ENCODE measurements at places on chromosomes 3 and 15.

GRCh38 chr15:81418891-81419290 lies 44.9 kb upstream of the TMC3 start:
- no peak for DNase-seq

- no peak for DNase-seq
Observed at GRCh38 chr15:77093436-77093835, 22.5 kb upstream of the TSPAN3 start.

DNA sequence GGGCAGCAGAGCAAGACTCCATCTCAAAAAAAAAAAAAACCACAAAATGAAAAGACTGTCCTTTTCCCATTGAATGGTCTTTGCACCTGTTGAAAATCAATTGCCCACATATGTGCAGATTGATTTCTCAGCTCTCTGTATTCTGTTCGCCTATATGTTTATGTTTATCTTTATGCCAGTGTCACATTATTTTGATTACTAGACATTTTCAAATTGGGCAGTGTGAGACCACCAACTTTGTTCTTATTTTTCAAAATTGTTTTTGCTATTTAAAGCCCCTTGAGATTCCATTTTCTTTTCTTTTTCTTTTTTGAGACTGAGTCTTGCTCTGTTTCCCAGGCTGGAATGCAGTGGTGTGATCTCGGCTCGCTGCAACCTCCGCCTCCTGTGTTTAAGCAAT lies 18.5 kb downstream of the MGA start:
- no peak for DNase-seq

GRCh38 chr3:178658694-178659325 lies 122.6 kb downstream of the KCNMB2 start:
- no peak for DNase-seq

- no peak for DNase-seq
Observed at GRCh38 chr3:14744556-14744955, 69.6 kb downstream of the C3orf20 start.

DNA sequence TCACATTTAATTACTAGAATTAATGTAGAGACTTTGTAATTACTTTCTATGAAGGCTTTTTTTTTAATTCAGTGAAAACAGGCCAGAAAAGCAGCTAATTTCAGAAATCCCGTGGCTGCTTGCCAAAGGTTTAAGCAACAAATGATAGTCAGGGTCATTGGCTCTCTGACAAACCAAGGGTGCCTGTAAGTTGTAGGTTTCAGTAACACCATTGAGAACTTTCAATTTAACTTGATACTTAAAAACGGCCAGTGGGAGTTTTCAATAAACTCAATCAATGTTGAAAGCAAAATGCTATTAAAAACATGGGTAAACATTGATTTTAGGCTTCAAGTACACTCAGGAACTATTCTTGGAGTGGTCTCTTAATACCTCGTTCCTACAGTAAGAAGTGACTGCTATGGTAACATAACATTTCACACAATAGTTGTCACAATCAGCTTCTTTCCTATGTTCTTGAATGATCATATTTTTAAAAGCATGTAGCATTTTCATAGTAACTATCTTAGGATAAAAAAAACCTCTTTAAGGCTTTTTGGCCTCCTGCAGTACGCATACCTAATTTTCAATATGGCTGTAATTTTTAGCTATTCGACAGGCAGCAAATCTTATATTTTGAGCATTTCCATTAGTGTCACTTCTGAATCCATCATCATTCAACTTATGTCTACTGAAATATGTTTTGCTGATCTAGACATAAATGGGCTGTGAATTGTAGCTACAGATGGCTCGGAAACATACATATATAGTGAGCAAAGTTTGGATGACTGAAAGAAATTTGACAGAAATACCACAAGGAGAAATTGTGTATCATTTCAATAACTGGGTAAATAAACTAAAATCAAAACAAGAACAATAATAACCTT lies 592.1 kb upstream of the GBE1 start:
- no peak for DNase-seq

DNA sequence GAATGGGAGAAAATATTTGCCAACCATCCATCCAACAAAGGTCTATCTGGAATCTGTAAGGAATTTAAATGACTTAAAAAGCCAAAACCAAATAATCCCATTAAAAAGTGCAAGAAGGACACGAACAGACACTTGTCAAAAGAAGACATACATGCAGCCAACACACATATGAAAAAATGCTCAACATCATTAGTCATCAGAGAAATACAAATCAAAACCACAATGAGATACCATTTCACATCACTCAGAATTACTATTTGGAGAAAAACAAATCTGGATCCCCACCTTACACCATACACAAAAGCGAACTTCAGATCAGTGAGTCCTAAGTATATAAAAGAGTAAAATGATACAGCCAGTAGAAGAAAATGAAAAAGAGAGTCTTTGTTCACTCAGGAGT lies 58.6 kb upstream of the MNS1 start:
- no peak for DNase-seq

DNA sequence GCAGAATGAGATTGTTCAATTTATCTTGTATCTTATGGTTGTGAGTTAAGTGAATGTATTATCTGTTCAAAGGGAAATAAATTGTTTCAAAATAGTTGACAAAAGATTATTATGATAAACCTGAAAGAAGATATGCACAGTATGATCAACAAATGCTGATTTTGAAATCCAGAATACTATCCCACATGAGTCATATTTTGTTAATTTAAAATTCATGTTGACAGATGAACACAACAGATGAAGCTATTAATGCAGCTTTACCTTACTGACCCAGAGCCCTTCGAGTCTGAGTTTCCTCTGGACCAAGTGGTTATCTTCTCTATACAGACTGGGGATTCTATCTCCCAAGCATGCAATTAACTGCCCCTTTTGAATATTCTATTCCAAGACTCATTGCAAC lies 482.8 kb downstream of the FGF12 start:
- DNase-seq: no peak

- DNase-seq: no peak
Observed at GRCh38 chr3:32780071-32780734, 37.6 kb upstream of the TRIM71 start.

GRCh38 chr15:78316283-78317083 lies 17.1 kb upstream of the SKIC8 start:
- no peak for DNase-seq

DNA sequence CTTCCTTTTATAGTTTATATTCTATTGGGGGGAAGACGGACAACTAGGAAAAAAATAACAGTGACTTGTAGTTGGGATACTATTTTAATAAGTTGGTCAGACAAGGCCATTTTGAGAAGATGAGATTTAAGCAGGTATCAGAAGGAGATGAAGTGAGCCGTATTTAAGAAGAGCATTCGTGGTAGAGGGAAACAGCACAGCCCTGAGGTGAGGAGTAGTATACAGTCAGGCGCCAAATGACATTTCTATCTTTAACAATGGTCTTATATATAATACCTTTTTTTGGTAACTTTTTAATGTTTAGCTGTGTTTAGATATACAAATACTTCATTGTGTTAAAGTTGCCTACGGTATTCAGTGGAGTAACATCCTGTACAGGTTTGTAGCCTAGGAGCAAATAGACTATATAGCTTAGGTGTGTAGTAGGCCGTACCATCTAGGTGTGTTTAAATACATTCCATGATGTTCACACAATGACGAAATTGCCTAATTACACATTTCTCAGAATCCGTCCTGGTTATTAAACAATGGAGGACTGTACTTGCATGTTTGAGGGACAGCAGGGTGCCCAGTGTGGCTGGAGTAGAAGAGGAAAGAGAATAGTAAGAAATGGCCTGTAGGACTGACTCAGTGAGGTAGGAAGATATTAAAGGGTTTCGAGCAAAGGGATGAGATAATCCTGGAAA lies 1.6 kb downstream of the NKTR start:
- no peak for DNase-seq

GRCh38 chr3:50194903-50195500 lies 3.6 kb downstream of the GNAT1 start:
- DNase-seq: no peak

DNA sequence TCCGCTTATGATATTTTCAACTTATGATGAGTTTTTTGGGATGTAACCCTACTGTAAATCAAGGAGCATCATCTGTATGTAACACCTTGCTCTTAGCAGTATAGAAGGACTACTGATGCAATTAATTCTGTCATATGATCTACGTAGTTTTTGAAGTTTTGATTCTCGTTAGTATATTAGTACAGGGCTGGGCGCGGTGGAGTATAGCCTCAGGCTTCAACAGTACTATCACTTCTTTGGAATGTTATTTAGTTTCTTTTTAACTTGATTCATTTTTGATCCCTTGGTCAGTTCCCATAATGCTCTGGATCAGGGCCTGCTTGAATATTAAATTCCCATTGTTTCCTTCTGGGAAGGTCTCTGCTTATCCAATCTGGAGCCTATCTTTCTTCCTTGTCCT lies 23.9 kb upstream of the AP4E1 start:
- no peak for DNase-seq

DNA sequence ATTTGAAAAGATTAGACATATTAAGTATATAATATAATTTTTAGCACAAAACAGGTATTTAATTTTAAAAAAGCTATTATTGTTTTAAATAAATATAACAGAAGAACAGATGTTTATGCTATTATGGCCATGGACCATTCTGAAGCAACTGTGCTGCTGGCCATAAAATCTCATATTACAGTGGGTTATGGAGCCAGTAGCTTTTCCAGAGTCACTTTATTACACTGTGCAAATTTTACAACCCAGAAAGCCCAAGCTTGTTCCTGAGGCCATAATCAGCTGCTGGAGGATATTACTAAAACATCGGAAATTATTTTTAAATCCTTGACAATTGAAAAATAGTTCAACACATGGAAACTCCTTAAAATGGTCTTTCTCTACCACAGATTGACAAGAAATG lies 557.3 kb upstream of the KCNMB2 start:
- no peak for DNase-seq

GRCh38 chr3:40169983-40170382 lies 139.5 kb upstream of the EIF1B start:
- no peak for DNase-seq

- DNase-seq: no peak
Observed at GRCh38 chr3:48155122-48155521, 33.1 kb downstream of the CDC25A start.

- DNase-seq: no peak
Observed at GRCh38 chr3:45000823-45001222, 24.8 kb downstream of the EXOSC7 start.
